ENCODE measurements at places on chromosomes 1 and 21. TPM values are rescaled to one million over a fixed set of nuclear protein-coding genes. Genes with fewer than 3 reads are reported as not detected.

DNA sequence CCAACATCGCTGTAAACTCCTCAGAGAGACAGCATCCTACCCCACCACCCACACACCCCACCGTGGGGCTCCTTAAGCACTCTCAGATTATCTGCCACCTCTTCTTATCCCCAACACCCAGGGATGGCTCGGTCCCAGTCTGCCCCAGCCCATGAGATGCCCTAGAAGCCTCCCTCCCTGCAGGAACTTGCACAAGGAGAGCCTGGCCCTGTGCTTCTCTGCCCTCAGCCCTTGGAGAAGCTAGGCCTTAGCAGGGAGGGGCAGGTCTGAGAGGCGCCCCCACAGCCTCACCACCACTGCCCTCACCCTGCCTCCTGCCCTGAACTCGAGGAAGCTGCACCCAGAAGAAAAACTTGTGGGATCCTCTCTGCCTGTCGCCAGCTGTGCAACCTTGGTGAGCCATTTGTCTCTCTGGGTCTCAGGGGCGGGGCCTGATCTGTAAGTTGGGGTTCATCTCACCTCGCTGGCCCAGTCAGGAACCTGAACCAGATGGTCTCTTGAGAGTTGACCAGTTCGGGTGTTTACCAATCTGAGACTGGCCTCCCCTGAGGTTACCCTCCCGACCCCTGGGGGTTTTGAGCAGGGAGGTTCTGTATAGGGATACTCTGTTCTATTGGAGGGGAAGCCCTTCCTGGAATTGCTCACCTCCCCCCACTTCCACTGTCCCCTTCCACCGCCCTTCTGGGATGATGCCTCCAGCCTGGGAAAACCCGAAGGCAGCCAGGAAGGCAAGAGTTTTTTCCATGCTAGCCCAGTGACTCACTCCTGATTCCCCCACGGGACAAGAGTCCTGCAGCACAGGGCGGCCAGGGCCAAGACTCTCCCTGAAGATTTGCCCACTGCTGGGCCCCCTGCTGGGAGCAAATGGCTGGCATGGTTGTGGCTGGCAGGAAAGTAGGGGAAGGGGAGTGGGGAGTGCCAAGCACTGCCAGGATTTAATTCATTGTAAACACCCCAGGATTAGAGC is at the start of gene S100A3:
Gene S100A3, minus strand, starts transcription at position 537 of the 967 bp plus-strand sequence. CDS start 773 bp downstream, outside the sequence.
- H3K27me3 ChIP-seq, result no peaks in the 10 kb centered on the region
- DNase-seq, result no peak
- peaks cover 37% of the 10 kb centered on the region for H3K4me1 ChIP-seq
- no peaks in the 10 kb centered on the region for H3K36me3 ChIP-seq

Gene GPR25
- not detected for total RNA-seq

Gene ALDH4A1
- 12.5 TPM for total RNA-seq

Gene USP21
- total RNA-seq, result 36.1 TPM

Gene PCP4
- total RNA-seq, result not detected

DNA sequence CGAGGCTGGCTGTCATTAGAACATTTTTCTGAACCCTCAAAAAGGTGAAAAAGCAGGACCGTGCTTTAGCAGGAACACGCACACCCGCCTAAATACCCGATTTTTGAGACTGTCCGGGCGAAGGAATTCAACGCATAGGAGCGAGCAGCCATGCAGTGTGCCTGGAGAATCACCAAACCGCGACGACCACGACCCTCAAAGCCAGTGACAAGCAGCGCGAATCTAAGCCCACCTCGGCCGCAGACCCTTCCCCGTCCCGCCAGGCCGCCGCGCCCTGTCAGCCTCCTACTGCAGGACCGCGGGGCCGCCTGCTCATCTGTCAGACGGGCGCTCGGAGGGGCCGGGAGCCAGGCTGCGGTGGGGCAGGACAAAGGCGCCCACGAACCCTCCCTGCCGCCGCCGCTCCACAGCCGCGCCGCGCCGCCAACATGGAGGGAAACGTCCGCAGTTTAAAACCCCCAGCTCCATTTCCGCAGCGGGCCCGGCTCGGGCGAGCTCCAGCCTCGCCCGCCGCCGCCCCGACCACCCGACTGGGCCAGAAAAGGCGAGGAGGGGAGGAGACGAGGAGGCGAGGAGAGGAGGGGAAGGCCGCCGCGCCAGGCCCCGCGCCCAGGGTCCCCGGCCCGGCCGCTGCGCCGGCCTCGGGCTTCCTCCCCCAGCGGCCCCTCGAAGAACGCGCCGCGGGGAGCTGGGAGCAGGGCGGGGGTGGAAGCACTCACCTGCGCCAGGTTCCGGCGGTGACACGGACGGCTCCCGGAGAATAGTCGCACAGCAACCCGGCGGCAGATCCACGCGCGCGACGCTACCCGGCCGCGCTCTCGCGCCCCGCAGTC is at the start of gene LBR:
Gene LBR, minus strand, starts transcription at position 804 of the 833 bp plus-strand sequence. CDS start 3,963 bp downstream, outside the sequence.
- no peaks in the 10 kb centered on the region for H3K27me3 ChIP-seq
- peaks cover 15% of the 10 kb centered on the region for H3K36me3 ChIP-seq
- DNase-seq, result peak; percentile 45
- H3K27ac ChIP-seq, result peak within 1 kb of the TSS; percentile 96

Gene KRTAP7-1
- total RNA-seq, result not detected

Gene LCK
- 156 TPM for total RNA-seq

DNA sequence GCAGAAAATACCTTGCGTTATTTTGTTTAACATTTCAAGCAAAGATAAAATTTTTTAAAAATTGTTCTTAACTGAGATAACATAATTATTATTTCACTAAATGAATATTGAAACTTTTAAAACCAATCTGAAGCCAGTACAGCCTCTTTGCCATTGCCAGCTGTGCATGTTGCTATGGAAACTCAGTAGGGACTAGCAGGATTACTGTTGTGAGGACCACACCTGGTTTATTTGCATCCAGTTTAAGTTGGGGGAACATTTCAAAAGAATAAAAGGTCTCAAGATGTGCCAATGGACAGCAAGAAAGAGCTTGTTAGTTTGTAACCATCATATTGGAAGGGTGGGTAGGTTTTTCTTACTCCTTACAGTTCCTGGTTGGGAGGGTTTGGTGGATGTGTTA is 80.7 kb downstream of the POU2F1 start:
- no peaks in the 10 kb centered on the region for H3K27me3 ChIP-seq
- H3K4me1 ChIP-seq, result peaks cover 4% of the 10 kb centered on the region
- H3K27ac ChIP-seq, result no peak overlapping the region
- H3K4me3 ChIP-seq, result no peak overlapping the region
- H3K36me3 ChIP-seq, result no peaks in the 10 kb centered on the region
- DNase-seq, result no peak

DNA sequence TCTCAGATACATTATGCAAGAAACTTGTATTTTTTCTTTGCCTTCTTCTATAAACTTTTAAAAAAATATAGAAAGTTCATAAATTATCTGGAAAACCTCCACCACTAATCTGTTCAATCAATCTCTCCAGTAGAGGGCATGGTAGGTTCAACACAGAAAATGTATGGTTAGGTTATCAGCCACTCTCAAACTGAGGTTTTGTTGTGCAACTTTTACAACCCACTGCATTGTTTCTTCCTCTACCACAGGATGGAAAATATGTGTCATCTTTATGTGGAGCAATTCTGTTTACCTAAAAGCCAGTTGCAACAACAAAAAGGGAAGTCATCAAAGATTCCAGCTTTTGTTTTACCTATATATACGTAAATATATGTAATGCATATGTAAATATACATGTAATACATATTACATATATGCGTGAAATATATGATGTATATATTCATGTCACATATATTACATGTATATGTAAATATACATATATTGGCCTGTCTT is 3.0 kb upstream of the RGS2 start:
- no peak overlapping the region for H3K27ac ChIP-seq
- H3K4me1 ChIP-seq, result peaks cover 31% of the 10 kb centered on the region
- no peaks in the 10 kb centered on the region for H3K27me3 ChIP-seq
- DNase-seq, result peak; percentile 11
- peaks cover 1% of the 10 kb centered on the region for H3K36me3 ChIP-seq
- no peak overlapping the region for H3K4me3 ChIP-seq

DNA sequence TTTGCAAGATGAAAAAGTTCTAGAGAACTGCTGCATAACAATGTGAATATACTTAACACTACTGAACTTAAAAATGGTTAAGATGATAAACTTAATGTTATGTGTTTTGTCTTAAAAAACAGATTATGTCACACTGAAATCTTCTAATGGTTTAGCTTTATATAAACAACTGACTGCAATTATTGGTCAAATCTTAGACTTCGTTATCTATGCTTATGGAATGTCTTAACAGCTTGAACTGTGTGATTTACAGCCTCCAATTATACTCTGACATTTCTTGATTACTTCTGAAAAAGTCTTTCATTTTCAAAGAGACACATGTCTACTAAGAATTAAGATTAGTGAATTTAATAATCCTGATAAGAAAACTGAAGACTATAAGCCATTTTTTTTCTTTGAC is 71.1 kb downstream of the ZSWIM5 start:
- no peak overlapping the region for H3K4me3 ChIP-seq
- H3K27me3 ChIP-seq, result no peaks in the 10 kb centered on the region
- no peaks in the 10 kb centered on the region for H3K36me3 ChIP-seq
- H3K4me1 ChIP-seq, result peaks cover 8% of the 10 kb centered on the region
- DNase-seq, result no peak

DNA sequence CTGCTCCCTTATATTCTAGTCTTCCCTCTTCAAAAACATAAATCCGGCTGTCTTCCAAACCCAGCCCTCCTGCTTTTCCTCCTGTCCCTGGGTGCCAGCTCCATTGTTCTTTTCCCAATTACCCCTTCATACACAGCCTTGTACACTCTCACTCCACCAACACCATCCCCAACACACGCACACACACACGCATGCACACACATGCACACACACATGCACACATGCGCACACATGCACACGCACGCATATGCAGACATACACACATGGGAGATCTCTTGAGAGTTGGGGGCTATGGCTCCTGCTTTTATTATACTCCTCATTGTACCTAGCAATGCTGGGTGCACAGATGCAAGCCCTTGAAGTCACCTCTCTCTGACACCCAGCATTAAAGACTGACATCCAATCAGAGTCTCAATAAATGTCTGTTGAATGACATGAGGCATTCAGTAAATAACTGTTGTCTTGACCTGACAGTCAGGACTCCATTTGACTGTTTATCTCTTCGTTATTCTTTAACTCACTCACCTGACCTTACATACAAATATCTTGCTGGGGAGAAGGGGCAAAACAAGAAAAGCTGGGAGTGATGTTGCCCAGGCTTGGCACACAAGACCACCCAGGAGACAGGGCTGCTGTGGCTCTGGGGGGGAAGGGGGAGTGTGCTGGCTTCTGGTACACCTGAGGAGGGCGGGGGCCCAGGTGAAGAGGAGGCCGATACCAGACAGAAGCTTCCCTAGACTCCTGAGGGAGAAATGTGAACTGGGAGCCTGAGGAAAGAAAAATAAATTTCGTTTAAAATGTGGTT is 16.0 kb downstream of the ABCA4 start:
- H3K27me3 ChIP-seq, result peaks cover 20% of the 10 kb centered on the region
- H3K27ac ChIP-seq, result no peak overlapping the region
- H3K4me1 ChIP-seq, result no peaks in the 10 kb centered on the region
- no peaks in the 10 kb centered on the region for H3K36me3 ChIP-seq

DNA sequence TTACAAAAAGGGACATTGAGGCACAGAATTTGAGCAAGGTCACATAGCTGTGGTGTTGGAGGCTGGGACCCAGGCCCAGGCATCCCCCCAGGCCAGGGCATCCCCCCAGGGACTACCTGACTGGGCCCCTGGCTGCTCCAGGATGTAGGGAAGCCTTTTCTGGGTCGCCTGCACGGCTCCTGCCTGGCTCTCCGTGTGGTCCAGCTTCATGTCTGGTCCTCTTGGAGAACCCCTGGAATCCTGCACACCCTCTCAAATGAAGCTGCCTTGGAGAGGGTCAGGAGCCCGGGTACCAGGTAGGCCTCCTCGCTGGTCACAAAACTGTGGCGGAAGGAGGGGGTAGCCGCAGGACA is 919 bp upstream of the CELSR2 start:
- peaks cover 3% of the 10 kb centered on the region for H3K4me1 ChIP-seq
- H3K27ac ChIP-seq, result no peak overlapping the region
- H3K27me3 ChIP-seq, result no peaks in the 10 kb centered on the region
- DNase-seq, result no peak
- no peak overlapping the region for H3K4me3 ChIP-seq
- H3K36me3 ChIP-seq, result no peaks in the 10 kb centered on the region

- no peak for DNase-seq
- H3K27me3 ChIP-seq, result peaks cover 31% of the 10 kb centered on the region
- H3K4me3 ChIP-seq, result no peak overlapping the region
Observed at GRCh38 chr1:47705517-47706130, 267.8 kb downstream of the FOXD2 start.

Gene SRSF4
- total RNA-seq, result 170 TPM

- DNase-seq, result peak; percentile 76
- H3K4me1 ChIP-seq, result peaks cover 36% of the 10 kb centered on the region
- H3K27me3 ChIP-seq, result no peaks in the 10 kb centered on the region
- no peaks in the 10 kb centered on the region for H3K36me3 ChIP-seq
- no peak overlapping the region for H3K4me3 ChIP-seq
Observed at GRCh38 chr1:40032240-40032891, 8.2 kb upstream of the CAP1 start.

Gene HSPB7
- not detected for total RNA-seq

GRCh38 chr1:215704089-215704860 is 137.2 kb downstream of the KCTD3 start:
- H3K27ac ChIP-seq, result no peak overlapping the region
- H3K4me1 ChIP-seq, result no peaks in the 10 kb centered on the region
- H3K4me3 ChIP-seq, result no peak overlapping the region
- no peaks in the 10 kb centered on the region for H3K36me3 ChIP-seq

DNA sequence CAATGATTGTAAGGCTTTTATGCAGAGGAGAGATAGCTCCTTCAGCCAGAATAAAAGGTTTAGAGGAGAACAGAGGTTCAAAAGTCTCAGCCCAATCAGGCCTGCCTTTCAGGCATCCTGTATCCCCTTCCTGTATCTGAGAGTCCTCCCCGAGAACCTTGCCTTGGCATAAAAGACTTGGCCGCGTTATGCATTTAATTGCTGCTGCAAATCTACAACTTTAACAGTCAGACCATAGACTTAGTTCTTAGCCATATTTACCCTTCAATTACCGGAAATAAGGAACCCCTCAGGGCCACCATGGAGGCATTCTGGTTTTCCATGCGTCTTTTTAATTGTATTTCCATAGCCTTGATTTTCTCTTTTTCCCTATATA is 18.3 kb upstream of the HYI start:
- peaks cover 4% of the 10 kb centered on the region for H3K27me3 ChIP-seq
- no peaks in the 10 kb centered on the region for H3K36me3 ChIP-seq
- H3K4me3 ChIP-seq, result no peak overlapping the region
- H3K27ac ChIP-seq, result no peak overlapping the region

DNA sequence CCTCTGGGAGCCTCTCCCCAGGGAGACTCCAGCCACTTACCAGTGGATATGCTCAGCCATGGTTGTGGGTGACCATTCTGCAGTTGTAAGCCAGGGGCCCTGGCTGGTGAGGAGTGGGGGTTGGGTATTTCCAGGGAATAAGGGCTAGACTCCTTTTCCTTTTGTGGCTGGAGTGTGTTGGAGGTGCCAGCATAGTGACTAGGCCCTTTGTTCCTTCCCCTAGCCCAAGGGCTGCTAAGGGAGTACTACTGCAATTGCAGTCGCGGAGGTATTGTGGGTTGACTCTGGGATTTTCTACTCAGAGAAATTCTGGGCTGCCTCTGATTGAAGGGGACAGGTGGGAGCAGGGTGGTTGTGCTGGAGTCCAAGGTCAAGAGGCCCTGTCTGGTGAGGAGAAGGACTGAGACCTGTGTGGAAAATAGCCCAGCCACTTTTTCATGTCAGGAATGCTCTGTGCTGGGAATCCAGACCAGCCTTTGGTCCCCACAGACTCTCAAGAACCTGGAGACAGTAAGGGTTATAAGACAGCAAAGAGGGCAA is 43.1 kb downstream of the MROH9 start:
- H3K36me3 ChIP-seq, result no peaks in the 10 kb centered on the region
- no peak overlapping the region for H3K27ac ChIP-seq
- DNase-seq, result no peak
- H3K27me3 ChIP-seq, result peaks cover 17% of the 10 kb centered on the region
- H3K4me1 ChIP-seq, result no peaks in the 10 kb centered on the region
